ENCODE measurements at places on chromosomes 5 and 9.

GRCh38 chr9:82621447-82621846 is 441.5 kb downstream of the RASEF start:
- DNase-seq, result no peak

DNA sequence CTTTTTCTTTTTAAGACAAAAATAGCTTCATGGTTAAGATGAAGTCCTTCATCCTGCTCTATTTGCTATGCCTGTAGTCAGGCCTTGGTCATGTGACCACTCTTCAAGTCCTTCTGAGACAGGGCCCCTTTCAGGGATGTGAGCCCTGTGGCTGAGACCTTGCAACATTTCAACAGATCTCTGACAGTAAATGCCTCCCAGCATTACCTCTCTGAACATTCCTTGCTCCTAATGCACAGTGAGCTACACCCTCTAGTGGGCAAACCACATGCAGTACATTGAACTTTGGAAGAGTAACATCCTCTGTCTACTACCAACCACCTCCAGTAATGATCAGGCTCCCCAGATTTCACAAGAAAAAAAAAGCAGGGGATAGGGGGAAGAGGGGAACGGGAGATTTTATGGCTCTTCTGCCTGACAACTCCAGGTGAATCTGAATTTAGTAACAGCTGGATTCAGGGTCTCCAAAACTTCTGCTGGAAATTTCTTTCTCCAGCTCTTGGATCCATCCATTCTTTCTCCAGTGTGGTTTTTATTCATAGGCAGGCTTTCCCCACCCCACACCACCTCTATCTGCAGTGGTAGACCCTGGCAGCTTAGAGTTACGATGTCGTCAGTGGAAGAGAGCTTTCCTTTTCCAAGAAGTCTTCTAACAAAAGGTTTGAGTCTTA is 8.9 kb upstream of the FBXO38 start:
- peak; percentile 88 for DNase-seq

DNA sequence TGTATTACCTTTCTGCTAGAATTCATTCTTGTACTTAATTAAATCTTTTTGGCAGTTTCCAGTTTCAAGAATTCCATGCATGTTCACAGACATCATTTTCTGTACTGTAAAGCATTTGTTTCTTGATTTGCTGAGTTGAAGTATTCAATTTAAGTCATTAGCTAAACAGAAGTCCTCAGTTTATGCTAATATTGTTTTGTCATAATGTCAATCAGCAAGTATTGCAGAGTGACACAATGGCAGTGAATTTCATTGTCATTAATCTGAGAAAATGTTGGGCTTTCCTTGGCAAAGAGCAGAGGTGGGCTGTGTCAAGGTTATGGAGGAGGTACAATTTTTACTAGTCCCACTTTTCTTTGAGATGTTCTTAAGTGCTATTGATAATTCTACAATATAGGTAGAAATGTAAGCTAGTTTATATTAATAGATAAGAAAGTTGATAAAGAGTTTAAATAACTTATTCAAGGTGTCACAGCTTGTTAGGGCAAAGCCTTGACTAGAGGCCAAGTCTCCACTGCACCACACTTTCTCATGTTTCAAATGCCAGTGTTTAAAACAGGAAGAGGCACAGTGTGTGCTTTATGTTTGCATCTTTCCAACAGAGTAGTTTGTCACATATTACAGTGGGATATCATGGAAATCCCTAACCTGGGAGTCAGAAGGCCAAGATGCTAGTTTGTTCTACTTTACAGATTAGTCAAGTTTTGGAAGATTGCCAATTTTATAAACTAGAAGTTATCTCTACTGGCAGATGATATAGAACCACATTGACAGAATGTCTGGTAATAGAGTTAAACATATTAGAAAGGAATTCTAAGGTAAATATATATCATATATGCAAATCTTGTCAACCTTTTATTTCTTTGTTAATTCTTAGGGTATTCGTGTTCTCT is 56.3 kb downstream of the SLF1 start:
- peak; percentile 26 for DNase-seq

GRCh38 chr9:111020594-111020993 is 17.7 kb downstream of the LPAR1 start:
- DNase-seq, result no peak

- DNase-seq, result peak; percentile 51
These were observed 806.2 kb upstream of the WWC1 start for GRCh38 chr5:167485061-167485774.

DNA sequence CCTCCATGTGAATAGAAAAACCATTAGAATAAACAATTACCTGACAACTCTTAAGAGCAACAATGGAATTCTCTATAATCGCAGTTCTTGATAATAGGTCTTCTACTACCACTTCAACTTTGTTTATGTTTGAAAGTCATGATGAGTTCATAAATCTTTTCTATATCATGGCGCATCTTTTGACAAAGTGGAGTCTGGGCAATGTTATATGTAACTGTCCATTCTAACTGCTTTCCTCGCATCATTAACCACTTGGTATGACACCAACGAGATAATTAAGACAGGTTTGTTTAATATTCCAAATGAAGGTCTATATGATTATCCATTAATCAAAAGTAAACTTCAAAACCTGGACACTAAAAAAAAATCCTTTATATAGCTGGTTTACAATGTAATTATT is 272.0 kb downstream of the DENND1A start:
- no peak for DNase-seq

DNA sequence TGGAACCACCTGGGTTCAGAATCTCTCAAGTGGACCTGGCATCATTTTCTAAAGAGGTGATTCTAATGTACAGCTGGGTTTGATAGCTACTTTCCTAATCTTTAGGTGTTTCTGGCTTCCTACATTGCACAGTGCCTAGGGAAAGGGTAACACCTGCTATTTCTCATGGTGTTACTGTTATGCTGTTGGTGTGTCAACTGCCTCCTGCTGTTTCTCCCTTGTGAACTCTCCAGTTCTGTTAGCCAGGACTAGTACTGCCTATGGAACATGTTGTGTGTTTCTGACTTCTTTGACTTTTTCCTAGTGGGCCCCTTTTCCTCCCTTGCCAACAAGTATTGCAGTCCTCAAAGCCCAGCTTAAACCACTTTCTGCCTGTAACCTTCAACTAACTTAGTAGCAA is 5.5 kb downstream of the ARHGEF28 start:
- no peak for DNase-seq

- DNase-seq, result no peak
These were observed 849 bp upstream of the IFT74 start for GRCh38 chr9:26955222-26955903.

DNA sequence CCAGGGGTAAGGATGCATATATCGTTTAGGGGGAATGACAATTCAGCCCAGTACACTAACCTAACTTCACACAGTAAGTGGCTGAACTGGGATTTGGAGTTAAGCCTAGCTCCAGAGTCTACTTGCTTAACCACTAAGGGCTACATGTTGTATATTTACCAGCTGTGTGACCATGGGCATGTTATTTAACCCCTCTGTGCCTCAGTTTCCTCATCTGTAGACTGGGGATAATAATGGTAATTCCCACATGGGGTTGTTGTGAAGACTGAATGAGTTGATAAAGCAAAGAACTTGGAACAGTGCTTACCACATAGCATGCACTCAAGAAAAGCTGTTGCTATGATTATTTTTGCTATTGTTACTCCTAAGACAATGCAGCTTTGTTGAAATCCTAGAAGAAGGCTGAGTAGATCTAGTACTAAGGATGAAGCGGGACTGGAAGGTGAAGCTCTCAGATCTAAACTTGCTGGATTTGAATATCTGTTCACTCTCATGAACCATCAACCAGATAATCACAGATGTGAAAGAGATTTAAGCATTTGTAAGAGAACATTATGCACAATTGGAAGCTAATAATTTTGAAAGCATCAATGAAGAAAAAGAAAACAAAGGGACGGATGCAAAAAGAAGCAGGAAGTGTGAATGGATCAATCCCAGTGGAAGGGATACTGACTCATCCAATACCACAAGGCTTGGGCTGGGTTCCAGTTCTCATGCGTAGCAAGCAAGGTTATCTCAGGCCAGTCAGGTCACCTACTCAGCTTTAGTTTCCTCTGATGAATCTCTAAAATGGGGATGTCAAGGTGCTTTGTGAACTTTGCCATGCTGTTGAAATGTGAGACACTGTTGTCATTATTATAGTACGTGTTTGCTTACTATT is 78.5 kb upstream of the TBC1D2 start:
- DNase-seq, result peak; percentile 91

GRCh38 chr5:107982703-107983425 is 312.1 kb upstream of the EFNA5 start:
- no peak for DNase-seq

GRCh38 chr9:121682201-121682600 is 30.8 kb downstream of the DAB2IP start:
- DNase-seq, result no peak

GRCh38 chr5:149450199-149450598 is 71.1 kb upstream of the IL17B start:
- peak; percentile 50 for DNase-seq

- DNase-seq, result no peak
These were observed 1603.4 kb downstream of the MAT2B start for GRCh38 chr5:165108809-165109208.

DNA sequence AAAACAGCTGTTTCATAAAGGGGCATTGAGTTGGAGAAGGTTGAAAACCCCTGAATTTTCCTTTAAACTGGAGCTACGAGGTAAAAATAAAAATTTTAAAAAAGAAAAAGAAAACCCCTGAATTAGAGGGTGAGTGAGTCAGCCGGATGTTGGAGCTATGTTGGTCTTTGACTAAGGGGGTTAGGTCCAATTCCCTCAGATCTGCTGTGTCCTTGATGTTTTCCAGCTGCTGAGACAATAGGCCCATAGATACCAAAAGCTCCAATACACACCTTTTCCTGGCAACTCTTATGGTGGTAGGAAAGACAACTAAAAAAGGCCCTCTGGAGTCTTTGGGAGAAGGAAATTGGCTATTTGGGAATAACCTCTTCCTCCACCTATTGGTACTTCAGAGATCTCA is 79.4 kb upstream of the SAP30L start:
- DNase-seq, result no peak

- no peak for DNase-seq
These were observed 11.0 kb upstream of the ACER2 start for GRCh38 chr9:19397845-19398244.

- DNase-seq, result no peak
These were observed 39.6 kb upstream of the TRIM32 start for GRCh38 chr9:116647515-116647809.

DNA sequence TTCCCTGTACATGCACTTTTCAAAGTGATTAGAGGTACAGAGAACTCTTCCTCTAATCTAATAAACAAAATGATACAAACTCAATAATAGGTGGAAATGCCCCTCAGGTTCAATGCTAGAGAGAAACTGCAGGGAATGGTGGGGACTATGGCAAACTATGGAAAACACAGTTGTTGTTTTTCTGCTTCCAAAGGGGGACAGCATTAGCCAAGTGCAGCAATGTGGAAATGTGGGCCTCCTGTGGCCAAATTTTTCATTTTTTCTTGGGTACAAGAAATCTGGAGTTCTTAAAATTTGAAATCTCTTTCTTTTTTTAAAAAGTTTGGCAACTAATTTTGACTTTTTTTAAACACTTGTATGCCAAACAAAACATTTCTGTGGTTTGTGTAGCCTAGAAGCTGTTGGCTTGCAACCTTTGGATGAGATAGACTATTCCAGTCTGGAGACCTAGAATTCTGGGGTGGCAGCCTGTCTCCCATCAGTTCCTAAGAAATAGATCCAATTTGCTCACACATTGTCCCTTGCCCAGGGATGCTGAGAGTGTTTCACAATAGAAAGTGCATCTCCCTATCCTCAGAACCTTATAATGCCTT is 218.6 kb downstream of the PAPPA start:
- DNase-seq, result no peak

DNA sequence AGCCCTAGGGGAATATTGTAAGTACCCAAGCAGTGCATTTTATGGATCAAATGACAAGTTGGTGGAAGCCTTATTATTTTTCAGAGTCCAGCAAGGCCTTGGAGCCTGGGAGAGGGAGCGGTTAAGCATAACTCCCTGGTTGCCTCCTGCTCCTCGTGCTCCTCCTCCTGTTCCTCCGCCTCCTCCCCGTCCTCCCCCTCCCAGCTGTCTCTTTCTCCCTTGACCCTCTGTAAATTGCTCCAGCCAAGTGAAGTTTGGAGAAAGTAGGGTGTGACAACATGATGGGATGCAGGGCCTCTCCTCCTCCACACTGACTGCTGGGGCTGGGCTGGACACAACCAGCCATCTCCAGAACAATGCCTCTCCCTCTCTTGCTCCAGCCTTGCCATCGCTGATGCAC is 586.9 kb downstream of the CCDC171 start:
- peak; percentile 53 for DNase-seq

DNA sequence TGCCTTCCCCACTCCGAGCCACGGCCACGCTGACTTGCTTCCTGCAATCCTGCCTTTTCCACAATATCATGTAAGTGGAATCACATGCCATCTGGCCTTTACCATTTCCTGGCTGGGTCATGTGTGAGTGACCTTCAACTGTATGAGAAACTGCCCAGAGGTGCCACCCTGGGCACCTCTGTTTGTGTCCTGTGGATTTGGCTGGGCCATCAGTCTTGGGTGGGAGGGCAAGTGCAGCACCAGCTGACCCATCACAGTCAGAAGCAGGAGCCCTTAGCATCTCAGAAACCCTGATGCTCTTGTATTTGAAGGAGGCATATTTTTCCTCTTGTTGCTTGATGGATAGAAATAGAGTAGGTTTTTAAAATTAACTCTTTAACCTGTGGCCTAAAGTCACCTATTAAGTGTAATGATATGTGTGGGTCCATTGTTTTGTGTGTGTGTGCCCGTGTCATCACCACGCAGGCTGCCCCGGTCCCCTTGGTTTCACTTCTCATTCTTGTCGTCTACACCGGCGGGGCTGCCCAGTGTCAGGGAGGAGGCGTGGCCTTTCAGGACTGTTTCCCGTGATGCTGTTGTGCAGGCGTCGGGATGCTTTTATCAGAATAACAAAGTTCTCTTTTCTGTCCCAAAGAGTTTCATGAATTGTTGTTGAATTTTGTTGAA is 52.1 kb upstream of the CACNA1B start:
- no peak for DNase-seq

- no peak for DNase-seq
These were observed 11.1 kb upstream of the CDC42SE2 start for GRCh38 chr5:131252824-131253171.

GRCh38 chr5:172906888-172907287 is 52.3 kb upstream of the RPL26L1 start:
- DNase-seq, result peak; percentile 41

DNA sequence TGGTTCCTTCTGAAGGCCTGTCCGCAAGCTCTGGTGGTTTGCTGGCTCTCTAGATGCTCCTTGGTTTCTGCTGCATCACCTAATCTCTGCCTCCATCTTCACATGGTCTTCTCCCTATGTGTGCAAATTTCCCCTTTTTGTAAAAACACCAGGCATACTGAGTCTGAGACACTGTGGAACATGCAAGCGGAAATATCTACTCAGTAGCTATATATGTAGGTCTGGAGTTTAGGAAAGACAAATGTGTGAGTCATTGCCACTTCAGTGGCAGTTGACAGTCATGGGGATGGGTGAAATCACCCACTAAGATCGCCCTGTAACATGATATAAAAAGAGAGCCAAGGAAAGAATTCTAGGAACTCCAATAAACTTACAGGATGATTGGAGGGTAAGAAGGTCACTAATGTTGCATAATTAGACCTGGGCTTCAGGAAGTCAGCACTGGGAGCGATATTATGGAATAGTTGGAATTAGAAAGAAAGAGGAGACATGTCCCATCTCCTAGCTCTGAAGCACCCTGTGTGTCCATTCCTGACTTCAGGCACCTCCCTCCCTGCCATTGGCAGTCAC is 22.7 kb upstream of the UBLCP1 start:
- DNase-seq, result no peak

- DNase-seq, result no peak
These were observed 8.7 kb upstream of the ST6GALNAC6 start for GRCh38 chr9:127907867-127908659.

Measured in amniotic epithelial cell (primary cell).